Urothelium cell line (cell line): ENCODE measurements at places on chromosomes 3 and 15.

DNA sequence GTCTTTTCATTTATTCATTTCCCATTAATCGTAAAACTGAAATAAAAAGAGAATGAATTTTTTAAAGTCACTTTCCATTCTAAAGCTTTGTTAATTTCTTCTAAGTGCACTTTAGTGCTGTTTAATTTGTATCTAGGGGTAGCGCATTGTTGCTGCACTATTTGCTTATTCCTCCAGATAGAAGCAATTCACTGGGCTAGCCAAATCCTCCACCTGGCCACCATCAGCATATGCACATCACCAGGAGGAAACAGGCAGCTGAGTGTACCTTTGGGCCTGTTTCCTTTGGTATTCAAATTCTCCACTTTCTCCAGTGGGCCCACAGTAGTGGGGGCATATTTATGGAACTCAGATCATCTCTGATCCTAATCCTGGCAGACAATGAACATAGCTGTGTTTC, 29.8 kb upstream of the CPB1 start:
- no peak for DNase-seq

- peak; percentile 68 for DNase-seq
Observed at GRCh38 chr3:99686955-99687612, 48.7 kb downstream of the COL8A1 start.

DNA sequence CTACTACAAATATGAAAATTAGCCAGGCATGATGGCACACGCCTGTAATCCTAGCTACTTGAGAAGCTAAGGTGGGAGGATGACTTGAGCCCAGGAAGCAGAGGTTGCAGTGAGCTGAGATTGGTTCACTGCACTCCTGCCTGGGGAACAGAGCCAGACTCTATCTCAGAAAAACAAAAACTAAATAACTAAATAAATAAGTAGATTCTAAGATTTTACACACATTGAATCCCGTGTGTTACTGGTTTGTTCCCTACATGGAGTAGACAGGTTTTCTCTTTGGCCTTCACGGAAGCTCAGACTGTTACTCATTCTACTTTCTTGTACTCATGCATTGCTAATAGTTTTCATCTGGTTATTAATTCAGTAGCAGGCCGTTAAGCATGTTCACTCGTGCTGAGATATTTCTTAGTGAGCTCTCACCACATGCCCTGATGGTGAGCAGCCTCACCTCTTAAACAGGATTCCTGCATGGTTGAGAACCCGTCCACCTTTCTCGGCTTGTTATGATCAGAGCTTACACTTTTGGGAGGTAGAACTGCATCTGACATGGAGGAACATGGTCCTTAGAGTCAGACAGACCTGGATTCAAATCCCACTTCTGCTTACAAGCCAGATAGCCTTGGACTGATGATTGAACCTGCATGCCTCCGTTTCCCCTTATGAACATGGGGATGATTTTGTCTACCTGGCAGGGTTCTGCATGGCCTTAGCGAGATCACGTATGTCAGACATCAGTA, 49.1 kb downstream of the CMTM7 start:
- DNase-seq: no peak

DNA sequence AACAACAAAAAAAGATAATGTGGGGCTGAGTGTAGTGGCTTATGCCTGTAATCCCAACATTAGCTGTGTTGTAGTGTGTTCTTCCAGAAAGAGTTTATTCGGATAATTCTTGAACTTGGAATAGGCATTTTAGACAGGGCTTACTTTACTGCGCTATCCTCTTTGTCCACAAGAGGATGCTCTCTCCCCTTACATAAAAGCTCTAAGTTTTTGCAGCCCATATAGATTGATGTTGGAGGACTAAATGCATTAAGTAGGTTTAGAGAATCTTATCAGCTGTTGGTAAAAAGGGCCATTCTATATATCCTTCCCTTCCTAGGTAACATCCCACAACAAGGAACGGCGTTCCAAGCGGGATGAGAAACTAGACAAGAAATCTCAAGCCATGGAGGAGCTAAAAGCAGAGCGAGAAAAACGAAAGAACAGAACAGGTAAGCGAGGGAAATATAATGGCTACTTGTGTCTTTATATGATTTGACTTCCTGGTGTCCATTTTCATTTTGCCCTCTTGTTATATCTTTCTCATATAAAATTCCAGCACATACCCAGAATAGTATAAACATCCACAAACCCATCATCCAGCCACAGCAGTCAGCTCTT, 27.8 kb upstream of the ITPKA start:
- peak; percentile 32 for DNase-seq

DNA sequence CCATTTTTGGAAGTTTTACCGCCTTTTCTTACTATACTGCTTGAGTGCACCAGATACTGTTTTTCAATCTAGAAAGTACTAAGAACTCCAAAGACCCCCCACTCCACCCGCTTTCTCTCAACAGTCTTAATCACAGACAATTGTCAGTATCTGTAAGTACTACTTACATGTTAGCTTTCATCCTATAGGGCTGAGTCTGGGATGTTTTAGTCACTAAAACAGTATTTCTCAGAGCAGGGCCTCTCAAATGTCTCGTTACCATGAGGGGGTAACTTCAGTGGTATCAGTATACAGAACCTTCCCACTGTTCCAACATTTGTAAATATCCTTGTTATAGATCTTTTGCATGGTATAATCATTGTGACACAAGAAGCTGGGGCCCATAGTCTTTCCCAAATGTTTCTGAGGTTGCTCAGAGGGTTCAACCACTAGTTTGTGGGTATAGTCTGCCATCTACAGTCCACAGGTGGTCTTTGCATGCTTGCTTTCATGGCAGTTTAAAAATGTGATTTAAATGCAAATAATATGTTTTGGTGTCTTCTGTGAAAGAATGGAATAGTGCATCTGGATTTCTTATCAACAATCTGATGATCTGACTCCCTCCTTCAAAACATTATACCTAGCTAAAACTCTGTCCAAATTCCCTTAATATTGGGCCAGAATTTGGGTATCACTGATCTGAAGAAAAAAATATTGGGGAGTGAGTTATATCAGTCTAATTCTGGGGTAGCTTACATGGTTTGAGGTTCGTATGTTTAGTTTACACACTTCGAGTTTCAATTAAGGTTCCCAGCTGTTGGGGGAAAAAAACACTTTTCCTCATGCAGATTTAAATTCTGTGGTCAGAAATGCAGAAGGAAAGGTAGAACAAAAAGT, 18.0 kb upstream of the DNAJC13 start:
- DNase-seq: peak; percentile 54

- DNase-seq: no peak
Observed at GRCh38 chr3:24487325-24488262, 7.1 kb downstream of the THRB start.

GRCh38 chr3:63043631-63044030, 168.4 kb upstream of the CADPS start:
- peak; percentile 75 for DNase-seq

DNA sequence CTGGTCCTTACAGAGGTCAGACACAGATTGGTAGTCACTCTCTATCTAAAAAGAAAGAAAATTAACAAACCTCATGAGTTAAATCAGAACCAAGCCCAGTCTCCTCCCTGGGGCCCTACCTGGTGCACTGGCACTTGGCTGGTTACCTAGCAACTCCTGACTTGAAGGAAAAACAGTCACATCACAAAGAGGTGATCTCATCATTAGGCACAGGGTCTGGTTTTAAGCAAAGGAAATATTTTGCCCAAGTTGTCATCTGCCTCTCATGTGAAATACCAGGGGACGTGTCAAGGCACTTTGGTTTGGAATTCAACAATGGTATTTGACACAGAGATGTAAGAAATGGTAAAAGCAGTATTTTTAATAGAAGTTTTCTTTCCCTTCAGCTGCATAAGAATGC, 47.7 kb upstream of the FMN1 start:
- peak; percentile 82 for DNase-seq

DNA sequence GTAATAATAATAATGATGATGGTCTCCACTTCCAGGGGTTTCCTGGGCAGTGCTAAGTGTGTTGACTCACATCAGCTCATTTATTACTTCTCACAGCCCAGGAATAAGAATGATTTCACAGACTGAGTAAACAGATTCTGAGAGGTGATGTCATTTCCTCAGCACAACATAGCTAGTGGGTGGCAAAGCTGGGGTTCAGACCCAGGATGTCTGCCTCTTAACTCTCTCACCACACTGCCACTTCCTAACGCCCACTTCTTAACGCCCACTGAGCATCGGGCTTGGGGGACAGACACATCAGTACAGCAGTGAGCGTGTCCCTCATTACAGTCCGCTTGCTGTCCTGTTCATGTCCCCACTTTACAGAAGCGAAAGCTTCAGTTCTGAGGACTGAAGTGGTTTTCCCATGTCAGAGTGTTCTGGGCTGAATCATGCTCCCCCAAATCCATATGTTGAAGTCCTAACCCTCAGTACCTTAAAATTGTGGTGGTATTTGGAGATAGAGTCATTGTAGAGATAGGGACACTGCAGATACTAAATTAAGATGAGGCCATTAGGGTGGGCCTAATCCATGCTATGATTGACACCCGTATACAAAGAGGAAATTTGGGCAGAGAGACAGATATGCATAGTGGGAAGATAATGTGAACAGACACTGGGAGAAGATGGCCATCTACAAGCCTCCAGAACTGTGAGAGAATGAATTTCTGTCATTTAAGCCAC, 68.0 kb downstream of the ATP2B2 start:
- DNase-seq: peak; percentile 44

DNA sequence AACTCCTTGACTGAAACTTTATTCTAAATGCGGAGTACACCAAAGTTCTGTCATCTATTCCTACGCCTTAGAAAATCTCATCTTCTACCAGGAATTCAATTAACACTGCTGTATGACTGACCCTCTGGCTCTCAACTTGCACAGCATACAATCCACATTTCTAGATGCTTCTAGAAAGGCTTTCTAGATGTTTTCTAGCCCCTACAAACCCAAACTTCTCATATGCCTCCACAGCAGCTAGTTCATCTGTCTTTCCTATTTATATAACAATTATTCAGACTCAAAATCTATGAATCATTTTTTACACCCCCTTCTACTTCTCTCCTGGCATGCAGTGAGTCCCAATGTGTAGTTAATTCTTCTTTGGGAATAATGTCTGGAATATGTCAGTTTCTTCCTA, 13.2 kb downstream of the INO80 start:
- DNase-seq: no peak

DNA sequence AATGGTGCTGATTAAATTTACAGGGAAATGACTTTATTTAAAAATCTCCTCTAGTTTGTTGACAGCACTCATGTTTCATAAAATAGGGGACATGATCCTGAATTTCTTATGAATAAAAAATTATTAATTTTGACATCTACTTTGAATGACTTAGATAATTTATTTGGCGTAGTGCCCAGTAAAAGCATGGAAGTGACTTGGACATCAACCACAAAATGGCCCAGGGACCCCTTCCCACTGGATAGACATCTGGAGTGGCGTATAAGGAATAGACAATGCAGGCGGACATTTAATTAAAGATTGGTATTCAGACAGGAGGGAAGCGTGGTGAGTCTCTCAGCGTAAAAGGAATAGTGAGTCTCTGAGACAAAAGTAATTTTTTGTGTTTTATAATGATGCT, 79.8 kb downstream of the ADAMTSL3 start:
- DNase-seq: peak; percentile 44

DNA sequence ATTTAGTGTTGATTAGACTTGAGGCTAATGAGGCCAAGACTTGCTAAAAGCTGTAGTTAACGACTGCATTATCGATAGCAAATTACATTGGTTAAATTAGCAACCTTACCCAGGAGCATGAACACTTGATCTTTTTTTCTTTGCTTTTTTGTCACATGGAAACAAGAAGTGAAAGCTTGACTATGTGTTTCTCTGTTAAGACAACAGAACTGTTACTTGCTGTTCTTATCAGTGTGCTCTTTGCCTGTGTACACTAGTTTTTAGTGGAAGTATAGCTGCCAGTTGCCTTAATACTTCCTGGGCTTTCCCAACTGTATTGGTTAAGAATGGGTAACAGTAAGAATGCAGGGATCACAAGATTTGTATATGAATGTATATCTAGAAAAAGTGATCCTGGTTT, 625.5 kb downstream of the NAALADL2 start:
- no peak for DNase-seq
